ENCODE measurements at places on chromosomes 2 and 18. TPM values are rescaled to one million over a fixed set of nuclear protein-coding genes. Genes with fewer than 3 reads are reported as not detected.

Gene OTOS
- not detected for total RNA-seq

Gene ANKRD29
- total RNA-seq, result 2.6 TPM

Gene NRP2
- 149 TPM for total RNA-seq

Gene DSG1
- not detected for total RNA-seq

Gene COLEC12
- 13.8 TPM for total RNA-seq

Gene KCNG2
- not detected for total RNA-seq

Gene ARHGEF4
- not detected for total RNA-seq

Gene ZNF804A
- total RNA-seq, result not detected

Gene CDK15
- total RNA-seq, result not detected

Gene OSR1
- total RNA-seq, result not detected

Gene CREG2
- total RNA-seq, result 0.88 TPM

Gene GALNT14
- 0.40 TPM for total RNA-seq

Gene MYCN
- total RNA-seq, result 3.6 TPM

Gene IFIH1
- total RNA-seq, result 6.9 TPM

Gene PSMG2
- total RNA-seq, result 71.0 TPM

Gene MMADHC
- total RNA-seq, result 115 TPM

Gene C2orf92
- total RNA-seq, result 4.2 TPM

Gene GNAL
- 0.65 TPM for total RNA-seq

Gene DYNAP
- not detected for total RNA-seq

Gene GALNT3
- total RNA-seq, result 0.85 TPM

Gene MARCHF4
- total RNA-seq, result 21.5 TPM

Gene LIMS3
- 17.8 TPM for total RNA-seq

Gene ABCG8
- total RNA-seq, result not detected

Gene PAX8
- 0.22 TPM for total RNA-seq
